ENCODE measurements at places on chromosomes 4 and X. TPM values are rescaled to one million over a fixed set of nuclear protein-coding genes. Genes with fewer than 3 reads are reported as not detected.

RIPPLY1 gene
- not detected for total RNA-seq

XPNPEP2 gene
- not detected for total RNA-seq

USP17L20 gene
- not detected for total RNA-seq

GLRB gene
- 3.7 TPM for total RNA-seq

ENPEP gene
- total RNA-seq: not detected

NCAPG gene
- total RNA-seq: 2.0 TPM

FABP2 gene
- not detected for total RNA-seq

CPZ gene
- total RNA-seq: not detected

DDX53 gene
- not detected for total RNA-seq

PPEF2 gene
- not detected for total RNA-seq

S100G gene
- not detected for total RNA-seq

MCF2 gene
- total RNA-seq: 0.17 TPM

TLR8 gene
- total RNA-seq: not detected

ADH1A gene
- total RNA-seq: not detected

GBA3 gene
- not detected for total RNA-seq

ZIC3 gene
- not detected for total RNA-seq

ASB5 gene
- total RNA-seq: not detected

EVC2 gene
- total RNA-seq: 2.9 TPM
